Testis (tissue), 5 donors: ENCODE measurements at places on chromosomes 2 and 18.

- DNase-seq: peak; percentile 71
Measured at GRCh38 chr2:54634564-54635511, 88.6 kb upstream of the EML6 start.

DNA sequence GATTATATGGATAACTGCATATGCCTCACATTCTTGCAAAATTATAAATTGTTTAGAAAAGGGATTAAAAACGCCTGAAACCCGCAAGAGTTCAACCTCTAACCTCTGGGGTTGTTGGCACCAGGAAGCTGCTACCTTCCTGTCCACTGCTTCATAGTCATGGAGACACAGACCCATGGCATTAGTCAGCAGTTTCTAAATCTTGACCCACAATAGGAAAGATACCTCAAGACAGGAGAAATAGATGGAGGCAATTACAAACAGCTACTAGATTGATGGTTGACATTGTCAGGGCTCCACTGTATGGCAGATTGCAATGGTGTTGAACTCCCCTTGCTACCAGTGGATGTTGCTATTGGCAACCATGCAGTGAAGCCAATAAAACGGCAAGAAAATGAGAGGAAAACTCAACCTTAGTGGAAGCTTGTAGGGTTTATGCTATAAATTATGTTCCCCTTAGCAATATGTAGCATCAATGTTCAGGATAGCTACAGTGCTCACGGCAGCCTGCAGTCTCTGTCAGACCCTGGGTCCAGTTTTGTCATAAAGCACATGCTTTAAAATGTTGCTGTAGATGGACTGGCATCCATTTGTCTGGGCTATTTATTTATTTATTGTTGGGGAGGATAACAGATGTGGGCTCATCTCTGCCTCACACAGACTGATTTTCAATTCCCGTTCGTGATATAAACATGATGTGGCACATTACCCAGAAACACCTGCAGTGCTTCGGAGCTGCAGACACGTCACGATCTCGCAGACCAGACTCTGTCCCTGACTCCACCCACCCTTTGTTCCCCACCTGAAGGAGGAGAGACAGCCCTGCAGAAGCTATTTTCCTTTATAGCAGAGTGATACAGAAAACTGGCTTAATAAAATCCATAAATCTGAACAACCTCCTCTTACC lies 233.4 kb downstream of the AGPS start:
- DNase-seq: no peak

GRCh38 chr2:239776436-239777005 lies 248.6 kb downstream of the NDUFA10 start:
- no peak for DNase-seq

GRCh38 chr2:158006961-158007719 lies 94.5 kb upstream of the UPP2 start:
- no peak for DNase-seq

- no peak for DNase-seq
Measured at GRCh38 chr2:197821550-197822289, 17.3 kb downstream of the PLCL1 start.

- DNase-seq: no peak
Measured at GRCh38 chr2:150698016-150698661, 210.7 kb upstream of the RND3 start.

GRCh38 chr2:65655000-65655399 lies 222.6 kb upstream of the SPRED2 start:
- no peak for DNase-seq

GRCh38 chr2:222459983-222460382 lies 35.6 kb downstream of the SGPP2 start:
- no peak for DNase-seq

GRCh38 chr2:160036736-160037135 lies 25.7 kb downstream of the PLA2R1 start:
- no peak for DNase-seq
